Hematopoietic multipotent progenitor cell treated with erythropoietin and hydrocortisone succinate and interleukin-3 and kit ligand, for 4 days (in vitro differentiated cells): ENCODE measurements at places on chromosomes 4 and X.

DNA sequence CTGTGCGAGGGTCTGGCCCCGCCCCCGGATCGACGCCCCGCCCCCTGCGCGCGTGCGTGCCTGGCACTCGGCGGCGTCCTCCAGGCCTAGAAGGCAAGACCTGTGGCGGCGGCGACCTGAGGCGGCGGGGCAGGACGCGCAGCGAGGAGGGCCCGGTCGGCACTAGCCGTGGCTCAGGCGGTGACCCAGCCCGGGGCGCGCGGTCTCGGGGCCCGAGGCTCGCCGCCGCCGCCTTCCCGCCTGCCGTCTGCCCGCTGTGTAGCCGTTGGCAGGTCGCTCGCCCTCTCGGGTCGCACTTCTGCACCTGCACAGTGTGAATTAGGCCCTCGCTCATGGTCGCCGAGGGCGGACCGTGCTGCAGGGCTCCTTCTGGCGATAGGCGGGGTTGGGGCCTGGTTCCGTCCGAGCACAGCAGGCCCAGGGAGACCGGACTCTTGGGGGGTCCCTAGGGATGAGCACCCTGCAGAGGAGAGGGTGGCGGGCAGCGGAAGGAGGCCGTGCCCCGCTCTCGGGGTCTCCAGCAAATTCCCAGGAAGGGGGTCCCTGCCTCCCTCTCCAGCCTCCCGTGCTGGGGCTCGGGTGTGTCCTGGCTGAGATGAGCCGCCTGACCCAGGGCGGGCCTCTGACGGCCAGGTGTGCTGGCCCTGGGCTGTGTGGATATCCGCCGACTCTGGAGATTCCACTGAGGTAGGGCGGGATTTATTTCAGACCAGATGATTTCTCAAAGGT is 557 bp upstream of the FAM53A start:
- DNase-seq, result no peak

GRCh38 chr4:25096251-25096980 is 63.8 kb downstream of the SEPSECS start:
- DNase-seq, result no peak

- no peak for DNase-seq
Measured at GRCh38 chr4:139770361-139770760, 104.7 kb downstream of the MGST2 start.

GRCh38 chrX:3026074-3026815 is 15.0 kb upstream of the ARSF start:
- peak; percentile 31 for DNase-seq

DNA sequence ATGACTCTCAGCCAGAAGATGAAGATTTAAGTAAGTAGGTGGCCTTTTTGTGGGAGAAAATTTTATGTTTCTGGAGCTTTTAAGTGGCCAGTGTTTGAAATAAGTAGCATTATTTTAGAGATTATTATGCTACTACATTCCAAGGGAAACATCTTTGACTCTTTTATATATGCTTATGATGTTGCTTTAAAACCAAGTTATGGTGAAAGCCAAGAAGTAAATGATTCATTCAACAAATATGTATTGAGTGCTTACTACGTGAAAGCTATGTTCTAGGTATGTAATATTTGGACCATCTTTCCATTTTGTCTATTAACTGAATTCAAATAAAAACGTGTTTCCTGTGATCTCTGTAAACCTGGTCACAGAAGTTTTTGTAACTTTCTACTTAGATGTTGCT is 58.3 kb downstream of the ZFX start:
- DNase-seq, result no peak

GRCh38 chr4:17504081-17504480 is 7.8 kb downstream of the QDPR start:
- no peak for DNase-seq

DNA sequence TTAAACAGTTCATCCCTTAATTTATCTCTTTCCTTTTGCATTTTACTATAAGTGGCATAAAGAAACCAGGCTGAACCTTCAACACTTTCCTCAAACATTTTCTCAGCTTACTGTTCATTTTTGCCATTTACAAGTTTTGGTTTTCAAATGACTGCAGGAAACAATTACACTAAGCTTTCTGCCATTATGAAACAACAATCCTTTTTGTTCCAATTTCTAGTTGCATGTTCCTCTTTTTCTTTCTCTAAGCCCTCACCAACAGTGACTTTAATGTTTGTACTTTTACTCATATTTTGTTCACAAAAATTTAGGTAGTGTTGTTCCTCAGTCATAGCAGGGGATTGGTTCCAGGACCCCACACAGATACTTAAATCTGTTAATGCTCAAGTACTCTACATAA is 1526.1 kb downstream of the STIM2 start:
- no peak for DNase-seq

DNA sequence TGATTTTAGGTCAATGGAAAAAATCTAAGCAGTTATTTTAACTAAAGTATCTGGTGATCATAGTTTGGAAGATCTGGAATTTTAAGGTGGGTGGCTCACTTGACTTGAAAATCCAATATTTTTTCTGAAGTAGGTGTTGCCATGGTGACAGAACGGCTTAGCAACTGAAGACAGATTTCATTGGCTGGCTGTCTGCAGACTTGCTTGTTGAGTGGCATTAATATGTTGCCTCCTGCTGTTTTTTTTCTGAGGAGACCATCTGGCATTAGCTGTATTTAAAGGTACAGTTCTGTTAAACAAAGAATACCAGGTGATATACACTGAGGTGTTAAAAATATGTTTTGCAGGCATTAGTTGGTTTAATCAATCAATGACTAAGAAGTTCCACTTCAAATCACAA is 19.8 kb downstream of the CPE start:
- DNase-seq, result no peak

DNA sequence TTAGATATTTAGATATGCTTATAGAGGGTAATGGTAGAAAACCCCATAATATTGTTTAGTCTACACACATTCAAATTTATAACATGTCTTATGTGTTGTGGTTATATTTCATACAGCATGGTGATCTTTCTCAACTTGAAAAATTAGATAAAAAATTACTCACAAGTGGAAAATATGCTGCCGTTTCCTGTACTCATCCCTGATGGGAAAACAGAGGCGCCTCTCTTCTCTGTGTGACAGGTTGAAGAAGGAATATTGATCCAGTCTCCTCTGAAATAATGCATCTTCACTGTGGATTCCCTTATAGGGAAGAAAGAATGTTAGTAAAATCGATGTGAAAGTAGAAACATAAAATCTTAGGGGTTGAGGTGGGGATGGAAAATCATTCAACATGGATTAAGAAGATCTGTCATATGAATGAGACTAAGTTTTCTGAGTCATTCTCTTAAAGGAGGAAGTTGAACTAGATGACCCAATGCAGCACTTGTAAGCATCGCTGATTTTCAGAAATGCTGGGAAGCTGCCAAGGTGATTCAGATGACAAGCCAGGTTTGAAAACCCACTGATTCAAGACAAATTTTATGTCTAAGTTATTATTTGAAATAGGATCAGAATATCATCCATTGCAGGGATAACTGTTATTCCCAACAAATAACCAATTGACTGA is 70.7 kb downstream of the ANKRD50 start:
- peak; percentile 75 for DNase-seq

DNA sequence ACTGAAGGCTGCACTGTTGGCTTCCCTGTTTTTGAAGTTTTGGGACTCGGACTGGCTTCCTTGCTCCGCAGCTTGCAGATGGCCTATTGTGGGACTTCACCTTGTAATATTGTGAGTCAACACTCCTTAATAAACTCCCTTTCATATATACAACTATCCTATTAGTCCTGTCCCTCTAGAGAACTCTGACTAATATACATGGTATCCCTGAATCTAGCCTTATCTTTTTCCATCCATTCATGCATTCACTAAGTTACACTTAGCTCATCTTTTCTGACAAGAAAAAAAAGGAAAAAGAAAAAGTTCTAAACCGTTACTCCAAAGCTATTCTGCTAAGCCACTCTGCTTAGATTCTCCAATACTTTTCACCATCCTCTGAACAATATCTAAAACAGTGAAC is 1260.2 kb upstream of the PCDH7 start:
- no peak for DNase-seq

- DNase-seq, result no peak
Measured at GRCh38 chr4:77367638-77368037, 210.6 kb downstream of the CCNG2 start.

DNA sequence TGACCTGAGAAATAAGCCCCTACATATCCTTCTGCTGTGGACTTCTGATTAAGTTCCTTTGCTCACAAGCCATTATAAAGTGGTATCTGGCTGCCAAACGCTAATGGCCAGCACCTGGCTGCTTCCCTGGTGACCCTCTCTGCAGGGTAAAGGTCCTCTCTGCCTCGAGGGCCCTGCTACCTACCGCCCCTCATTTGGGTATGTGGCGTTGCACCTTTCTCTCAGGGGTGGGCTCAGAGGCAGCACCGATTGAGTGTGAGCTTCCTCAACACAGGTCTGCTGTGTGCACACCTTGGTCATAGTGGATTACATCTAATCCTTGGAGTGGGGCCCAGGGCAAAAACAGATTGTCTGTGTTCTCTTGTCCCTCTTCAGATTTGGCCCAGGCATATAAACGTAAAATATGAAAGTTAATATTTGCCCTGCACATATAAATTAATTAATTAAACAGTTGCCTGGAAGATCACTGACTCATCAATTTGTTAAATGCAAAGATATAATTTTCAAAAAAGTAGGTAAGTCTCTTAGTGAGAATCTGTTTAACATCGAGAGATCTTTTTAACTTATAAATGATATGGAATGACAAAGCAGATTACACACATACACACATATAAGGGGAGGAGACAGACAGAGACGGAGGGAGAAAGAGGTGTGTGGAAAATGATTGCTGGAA is 174.5 kb upstream of the SMIM31 start:
- DNase-seq, result no peak

- DNase-seq, result no peak
Measured at GRCh38 chrX:118164138-118164537, 47.5 kb upstream of the KLHL13 start.

- DNase-seq, result peak; percentile 34
Measured at GRCh38 chrX:69133921-69134542, 31.2 kb downstream of the PJA1 start.

GRCh38 chr4:84877051-84877833 is 89.2 kb downstream of the WDFY3 start:
- DNase-seq, result peak; percentile 3

DNA sequence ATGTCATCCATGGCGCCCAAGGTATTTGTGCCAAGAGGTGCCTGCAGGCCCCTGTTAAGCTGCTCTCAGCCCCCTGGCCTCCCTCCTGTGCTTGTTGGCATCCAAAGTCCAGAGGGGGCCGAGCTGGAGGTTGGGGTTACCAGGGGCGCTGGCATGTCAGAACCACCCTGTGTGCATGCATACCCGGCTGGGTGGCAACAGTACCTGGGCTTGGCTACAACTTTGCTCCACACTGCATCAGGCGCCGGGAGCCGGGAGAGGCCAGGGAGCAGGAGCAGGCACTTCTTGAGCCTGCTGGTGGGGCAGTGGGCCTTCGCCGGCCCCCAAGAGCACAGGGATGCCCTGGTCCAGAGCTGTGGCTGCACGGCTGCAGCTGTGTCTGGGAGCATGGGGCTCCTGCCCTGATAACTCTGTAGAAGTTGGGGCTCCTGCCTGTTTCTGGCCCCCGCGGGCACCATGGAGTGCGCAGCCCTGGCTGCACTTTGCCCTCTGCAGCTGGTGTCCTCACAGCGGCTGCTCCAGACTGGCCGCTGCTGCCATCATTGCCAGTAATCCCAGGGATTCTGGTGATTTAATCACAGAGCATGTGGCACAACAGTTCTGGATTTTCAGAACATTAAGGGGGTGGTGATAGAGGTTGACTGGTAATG is 130.3 kb downstream of the ARHGAP10 start:
- DNase-seq, result no peak

DNA sequence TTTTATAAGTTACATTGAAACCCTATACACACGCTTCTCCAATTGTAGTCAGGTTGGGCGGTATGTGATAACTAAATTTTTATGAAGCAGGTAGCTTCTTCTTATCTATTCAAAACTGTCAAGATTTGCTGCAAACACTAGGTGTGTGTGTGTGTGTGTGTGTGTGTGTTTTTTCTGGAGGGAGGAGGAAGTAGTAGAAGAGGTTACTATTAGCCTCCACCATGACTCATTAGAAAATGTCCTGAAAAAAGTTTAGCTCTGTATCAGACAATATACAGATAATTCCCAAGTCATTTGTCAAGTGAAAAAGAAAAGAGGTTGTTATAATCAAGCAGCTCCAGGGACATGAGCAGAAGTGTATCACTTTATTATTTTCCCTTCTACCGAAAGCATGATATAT is 33.9 kb downstream of the PCDH7 start:
- peak; percentile 9 for DNase-seq

DNA sequence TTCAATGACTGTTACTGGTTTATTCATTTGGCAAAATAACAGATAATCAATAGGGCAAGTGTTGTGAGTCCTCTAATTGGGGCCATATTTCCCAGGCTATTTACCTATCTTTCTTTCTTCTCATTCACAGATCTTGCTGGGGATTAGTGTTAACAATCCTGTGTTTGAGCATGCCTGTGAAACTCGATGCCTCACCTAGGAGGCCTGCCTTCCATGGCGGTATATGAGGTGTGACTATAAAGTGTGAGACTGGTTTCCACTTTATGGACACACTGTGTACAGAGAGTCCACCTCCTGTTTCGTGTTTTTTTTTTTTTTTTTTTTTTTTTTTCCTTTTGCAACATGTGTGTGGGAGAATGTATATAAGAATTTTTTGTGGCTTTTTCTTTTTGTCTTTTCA is 199.3 kb downstream of the BMPR1B start:
- DNase-seq, result no peak

DNA sequence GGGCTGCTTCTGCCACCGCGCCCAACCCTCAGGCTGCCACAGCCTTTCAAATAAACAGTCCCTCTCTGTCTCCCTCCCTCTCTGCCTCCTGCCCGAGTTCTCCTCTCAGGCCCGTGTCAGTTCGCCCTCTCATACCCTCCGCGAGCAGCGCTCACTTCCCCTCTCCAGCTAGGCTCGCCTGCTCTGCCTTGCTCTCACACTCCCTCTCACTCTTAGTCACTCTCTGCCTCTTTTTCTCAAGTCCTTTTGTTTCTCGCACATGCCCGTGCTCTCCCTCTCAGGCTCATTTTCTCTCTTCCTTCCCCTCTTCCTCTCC is 3.2 kb downstream of the EFNB1 start:
- peak; percentile 72 for DNase-seq

- peak; percentile 7 for DNase-seq
Measured at GRCh38 chr4:4693258-4693657, 151.4 kb upstream of the STX18 start.

- peak; percentile 30 for DNase-seq
Measured at GRCh38 chr4:25872851-25873631, 10.3 kb upstream of the SEL1L3 start.

GRCh38 chr4:47862297-47862696 is 24.4 kb upstream of the CORIN start:
- DNase-seq, result no peak

- peak; percentile 96 for DNase-seq
Measured at GRCh38 chr4:77156912-77157858, at the start of gene CCNG2. CCNG2 (plus strand) TSS chr4:77157207; CDS start chr4:77158533, 1,326 bp downstream.
